Stimulated activated CD8-positive, alpha-beta memory T cell treated with anti-CD3 and anti-CD28 coated beads, Interleukin-7, amount 100 ng/mL, for 48 hours (primary cell): ENCODE measurements at places on chromosomes 3 and 15.

DNA sequence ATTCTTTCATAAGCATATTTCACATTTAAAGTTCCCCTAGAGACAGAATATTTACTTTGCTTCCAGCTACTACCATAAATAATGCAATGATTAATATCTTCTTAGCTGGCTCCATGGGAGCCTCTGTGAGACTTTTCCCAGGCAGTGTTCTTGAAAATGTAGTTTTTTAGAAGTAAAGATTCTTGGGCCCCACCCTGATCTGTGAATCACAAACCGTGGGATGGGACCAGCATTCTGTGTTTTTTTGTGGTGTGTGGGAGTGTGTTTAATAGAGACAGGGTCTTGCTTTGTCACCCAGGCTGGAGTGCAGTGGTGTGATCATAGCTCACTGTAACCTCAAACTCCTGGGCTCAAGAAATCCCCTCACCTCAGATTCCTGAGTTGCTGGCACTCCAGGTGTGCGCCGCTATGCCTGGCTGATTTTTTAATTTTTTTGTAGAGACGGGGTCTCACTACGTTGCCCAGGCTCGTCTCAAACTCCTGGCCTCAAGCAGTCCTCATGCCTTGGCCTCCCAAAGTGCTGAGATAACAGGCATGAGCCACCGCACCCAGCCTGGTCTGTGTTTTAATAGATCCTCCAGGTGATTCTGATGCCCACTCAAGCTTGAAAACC, 83.0 kb downstream of the KLHL25 start:
- DNase-seq, result no peak

DNA sequence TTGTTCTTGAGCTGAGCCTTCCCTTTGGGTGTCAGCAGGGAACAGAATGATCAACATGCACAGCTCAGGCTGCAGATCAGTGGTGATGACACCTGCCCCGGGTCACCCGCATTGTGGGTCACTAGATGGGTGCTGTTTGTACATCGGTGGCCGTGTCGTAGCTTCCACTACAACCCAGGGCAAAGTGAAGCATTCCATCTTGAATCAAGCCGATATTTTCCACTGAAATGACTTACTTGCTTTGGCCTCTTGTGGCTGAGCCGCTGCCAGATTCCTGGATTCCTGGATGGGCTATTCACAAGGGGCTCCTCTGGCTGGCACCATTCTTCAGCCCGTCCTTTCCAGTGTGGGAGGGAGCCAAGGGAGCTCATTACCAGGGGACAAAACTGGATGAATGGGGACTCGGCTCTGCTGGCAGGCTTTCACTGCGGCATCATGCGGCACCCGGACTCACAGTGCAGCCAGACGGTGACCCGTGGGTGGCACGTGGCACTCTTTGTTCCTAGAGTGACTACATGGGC, 65.6 kb downstream of the SLCO3A1 start:
- no peak for DNase-seq

- DNase-seq, result no peak
Observed at GRCh38 chr3:142623194-142623593, 27.0 kb downstream of the PLS1 start.

- DNase-seq, result no peak
Observed at GRCh38 chr15:79035814-79036213, 54.8 kb downstream of the RASGRF1 start.

DNA sequence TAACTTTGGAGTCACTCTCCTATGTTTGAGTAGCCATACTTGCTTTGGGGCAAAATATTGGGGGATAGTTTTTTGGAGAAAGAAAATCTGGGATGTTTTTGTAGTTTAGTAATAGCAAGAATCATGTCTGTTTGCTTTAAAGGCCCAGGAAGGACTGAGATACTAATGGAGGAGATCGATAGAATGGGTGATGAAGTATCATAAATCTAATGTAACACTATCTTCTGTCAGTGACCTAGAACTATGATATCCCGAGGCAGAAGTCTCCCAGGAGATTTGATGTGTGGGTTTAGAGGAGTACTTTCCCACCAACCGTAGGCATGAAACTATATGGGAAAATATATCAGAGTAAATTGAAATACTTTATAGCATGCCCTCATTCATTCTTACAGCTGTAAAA, 21.0 kb upstream of the NFKBIZ start:
- no peak for DNase-seq

- DNase-seq, result no peak
Observed at GRCh38 chr3:50260942-50261441, 8.0 kb upstream of the SEMA3B start.

- no peak for DNase-seq
Observed at GRCh38 chr3:86175593-86176444, 815.1 kb downstream of the VGLL3 start.

- DNase-seq, result no peak
Observed at GRCh38 chr15:25435474-25436243, 3.2 kb downstream of the UBE3A start.

DNA sequence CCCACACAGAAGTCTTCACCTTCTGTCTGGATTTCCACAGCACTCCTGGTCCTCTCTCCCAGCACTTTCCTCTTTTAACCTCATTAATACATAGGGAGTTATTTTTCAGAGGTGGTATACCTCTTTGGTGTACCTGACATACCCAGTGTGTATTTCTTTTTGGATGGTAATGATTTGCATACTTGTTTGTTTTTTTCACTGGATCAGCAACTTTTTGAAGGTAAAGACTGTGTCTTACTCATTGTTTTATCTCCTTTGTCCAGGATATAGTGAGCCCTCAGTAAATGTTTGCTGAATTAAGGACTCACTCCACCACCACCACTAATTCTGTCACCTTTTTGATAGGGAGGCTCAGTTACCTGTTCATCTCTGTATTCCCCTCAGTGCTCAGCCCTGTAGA, 52.1 kb downstream of the SACM1L start:
- no peak for DNase-seq

DNA sequence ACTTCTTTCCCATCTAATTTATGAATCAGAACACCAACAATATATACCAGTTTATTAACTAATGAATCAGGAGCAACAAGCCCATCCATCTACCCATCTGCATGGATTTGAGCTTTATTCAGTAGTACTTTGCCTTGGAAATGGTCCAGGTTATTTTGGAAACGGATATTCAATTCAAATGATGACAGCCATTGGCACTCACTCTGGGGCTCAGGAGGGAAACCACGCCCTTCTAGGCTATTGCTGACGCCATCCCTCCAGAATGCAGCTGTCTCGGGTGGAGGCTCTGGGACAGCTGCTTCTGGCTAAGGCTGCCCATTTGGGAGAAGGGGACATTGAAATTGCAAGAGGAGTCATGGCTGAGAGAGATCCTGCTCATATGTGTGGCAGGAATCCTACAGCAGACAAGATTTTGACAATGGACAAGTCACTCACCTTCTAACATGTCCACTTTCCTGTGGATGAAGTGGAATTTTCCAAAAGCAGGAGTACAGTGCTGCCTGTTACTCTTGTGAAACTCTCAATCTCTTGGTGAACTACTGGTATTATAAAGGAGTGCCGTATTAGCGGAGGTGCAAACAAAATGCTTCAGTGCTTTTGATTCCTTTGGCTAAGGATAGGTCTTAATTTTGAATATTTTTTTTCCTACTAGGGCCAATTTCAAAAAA, 29.3 kb upstream of the TRAK1 start:
- no peak for DNase-seq

DNA sequence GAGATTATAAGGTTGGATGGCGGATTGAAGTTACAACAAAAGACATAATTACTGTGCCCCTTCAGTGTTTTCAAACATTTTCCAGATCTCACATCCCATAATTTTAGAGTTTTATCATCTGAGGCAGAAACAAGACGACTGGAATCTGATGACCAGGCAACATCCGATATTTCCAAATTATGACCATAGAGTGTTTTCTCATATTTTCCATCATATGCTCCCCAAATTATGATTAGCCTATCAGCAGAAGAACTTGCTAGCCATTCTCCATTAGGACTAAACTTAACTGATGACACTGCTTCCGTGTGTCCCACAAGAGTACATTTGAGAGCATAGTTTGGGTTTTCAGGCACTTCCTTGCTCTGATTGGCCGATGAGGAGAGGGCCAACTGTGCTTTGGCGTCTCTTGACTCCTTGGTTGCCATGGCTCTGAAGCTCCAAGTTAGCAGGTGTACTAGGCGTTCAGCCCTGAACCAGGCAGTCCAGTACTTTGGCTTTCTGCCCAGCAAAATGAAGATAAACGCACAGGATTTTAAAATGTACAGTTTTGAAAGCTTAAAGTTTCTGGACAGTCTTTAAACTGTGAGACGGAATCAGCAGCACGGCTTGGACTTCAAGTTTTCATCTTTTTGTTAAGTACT, 638 bp downstream of the WDR5B start:
- DNase-seq, result no peak

DNA sequence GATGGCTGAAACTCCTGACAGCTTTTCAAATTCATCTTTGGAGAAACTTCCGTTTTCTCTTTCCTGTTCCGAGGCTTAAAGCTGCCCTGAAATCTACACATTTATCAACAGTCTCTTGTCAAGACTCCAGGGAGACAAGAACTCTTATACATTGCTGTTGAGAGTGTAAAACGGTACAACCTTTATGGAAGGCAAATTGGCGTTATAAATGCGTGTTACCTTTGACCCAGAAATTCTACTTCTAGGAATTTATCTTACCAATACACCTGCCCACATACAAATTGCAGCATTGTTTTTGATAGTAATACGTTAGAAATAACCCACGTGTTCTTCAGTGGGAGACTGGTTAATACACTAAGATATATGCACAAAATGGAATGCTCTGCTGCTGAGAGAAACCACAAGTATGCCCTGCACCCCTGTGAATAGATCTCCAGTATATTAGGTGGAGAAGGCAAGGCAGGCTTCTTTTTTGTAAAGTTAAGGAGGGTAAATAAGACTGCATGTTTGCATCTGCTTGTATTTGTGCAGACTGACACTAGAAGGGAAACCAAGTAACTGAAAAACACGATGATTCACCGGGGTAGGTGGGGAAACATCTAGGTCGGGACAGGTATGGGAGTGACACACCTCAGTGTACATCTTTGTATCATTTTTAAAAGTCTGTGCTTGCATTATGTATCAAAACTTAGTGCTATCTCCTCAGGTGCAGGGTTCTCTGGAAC, 97.5 kb downstream of the IGF1R start:
- no peak for DNase-seq

GRCh38 chr3:38325256-38325655, 21.3 kb upstream of the XYLB start:
- no peak for DNase-seq

DNA sequence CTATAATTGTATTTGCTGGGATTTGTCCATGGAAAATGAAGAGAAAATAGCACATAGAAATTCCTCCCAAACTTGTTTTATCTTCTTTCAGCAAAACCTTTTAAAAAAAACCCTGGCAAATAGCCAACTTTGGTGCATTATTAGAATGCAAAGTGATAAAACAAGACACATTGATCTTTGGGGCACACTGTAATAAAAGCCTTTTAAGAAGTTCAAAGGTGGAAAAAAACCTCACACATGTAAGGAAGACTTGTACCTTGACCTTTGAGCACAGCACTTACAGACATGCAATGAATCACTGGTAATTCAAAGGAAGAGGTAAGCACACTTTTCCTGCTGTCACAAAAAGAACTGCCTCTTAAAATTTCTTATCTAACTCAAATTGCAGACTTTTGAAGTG, 8.0 kb upstream of the MORC1 start:
- no peak for DNase-seq

- DNase-seq, result no peak
Observed at GRCh38 chr15:34708422-34708821, 46.4 kb downstream of the GJD2 start.

DNA sequence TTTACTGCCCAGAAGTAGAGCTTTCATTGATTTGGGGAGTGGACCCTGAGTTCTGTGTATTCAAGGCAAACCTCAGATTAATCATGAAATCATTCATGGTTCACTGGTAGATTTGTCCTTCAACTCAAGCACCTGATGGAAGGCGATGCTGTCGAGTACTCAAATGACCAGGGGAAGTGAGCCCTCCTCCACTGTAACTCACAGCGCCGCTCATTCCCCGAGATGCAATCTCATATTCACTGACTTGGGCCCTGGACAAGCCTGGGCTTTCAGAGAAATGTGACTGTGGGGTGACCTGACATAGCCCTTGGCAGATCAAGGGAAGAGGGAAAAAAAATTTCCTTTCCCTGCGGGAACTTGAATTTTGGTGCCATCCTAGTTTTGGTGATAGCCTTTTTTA, 156.7 kb upstream of the BHLHE40 start:
- DNase-seq, result no peak
